ENCODE measurements at places on chromosomes 13 and 19.
A peak's percentile ranks its signal among the peaks of the same experiment; 100 is the strongest.

GRCh38 chr19:46607448-46607841, 6.3 kb downstream of the CALM3 start:
- DNase-seq: no peak

GRCh38 chr13:38262211-38262610, 87.4 kb upstream of the UFM1 start:
- DNase-seq: no peak

DNA sequence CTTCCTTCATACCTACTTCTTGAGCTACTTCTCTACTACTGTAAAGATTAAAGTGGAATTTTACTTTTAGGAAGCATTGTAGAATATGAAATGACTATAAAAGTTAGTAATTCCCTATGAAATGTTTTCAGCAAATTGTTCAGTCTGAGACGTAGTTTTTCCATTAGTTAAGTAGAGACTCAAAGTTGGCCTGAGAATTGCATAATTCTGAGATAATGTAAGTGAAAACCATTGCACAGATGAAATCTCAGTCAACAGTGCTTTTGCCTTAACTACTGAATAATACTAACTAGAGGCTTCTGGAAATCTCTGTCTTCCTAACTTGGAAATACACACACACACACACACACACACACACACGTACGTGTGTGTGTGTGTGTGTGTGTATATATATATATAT, 125.9 kb downstream of the FGF14 start:
- DNase-seq: no peak

- DNase-seq: no peak
These were observed 71.9 kb upstream of the ZNF724 start for GRCh38 chr19:23321953-23322549.

DNA sequence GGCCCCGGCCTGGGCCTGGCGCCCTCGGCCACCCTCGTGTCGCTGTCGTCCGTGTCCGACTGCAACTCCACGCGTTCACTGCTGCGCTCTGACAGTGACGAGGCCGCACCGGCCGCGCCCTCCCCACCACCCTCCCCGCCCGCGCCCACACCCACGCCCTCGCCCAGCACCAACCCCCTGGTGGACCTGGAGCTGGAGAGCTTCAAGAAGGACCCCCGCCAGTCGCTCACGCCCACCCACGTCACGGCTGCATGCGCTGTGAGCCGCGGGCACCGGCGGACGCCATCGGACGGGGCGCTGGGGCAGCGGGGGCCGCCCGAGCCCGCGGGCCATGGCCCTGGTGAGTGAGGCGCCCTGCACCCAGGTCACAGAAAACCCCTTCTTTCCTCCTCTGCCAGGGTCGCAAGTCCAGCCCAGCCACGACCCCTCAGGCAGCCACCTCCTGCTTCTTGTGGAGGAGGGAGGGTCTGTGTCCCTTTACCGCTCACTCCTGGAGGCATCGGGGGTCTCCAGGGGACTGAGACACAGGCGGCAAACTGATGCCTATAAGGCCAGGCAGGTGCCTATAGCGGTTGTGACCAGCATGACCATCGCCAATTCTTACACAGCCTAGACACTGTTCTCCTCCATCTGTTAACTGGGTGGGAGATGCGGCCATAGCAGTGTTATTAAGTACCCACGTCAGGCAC, 4.2 kb downstream of the TTC9B start:
- no peak for DNase-seq

- no peak for DNase-seq
These were observed 288.0 kb upstream of the MAB21L1 start for GRCh38 chr13:35764326-35765015.

DNA sequence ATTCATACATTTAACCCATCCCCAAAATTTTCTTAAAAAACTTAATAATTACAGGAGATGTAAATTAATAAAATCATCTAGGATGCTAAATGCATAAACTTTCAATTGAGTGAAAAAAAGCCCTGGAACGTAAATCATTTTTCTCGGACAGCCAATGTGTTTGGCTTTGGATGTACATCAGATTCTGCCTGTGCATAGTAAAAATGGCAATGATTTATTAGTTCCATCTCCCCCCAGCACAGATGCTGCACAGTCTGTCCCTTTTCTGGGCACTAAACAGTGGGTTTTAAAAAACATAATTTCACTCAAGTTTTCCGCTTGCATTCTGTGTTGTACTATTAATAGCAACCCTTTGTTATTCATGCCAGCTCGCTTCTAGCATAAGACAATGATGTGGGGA, 147.7 kb downstream of the TM9SF2 start:
- no peak for DNase-seq

- DNase-seq: no peak
These were observed 43.5 kb downstream of the ATP8A2 start for GRCh38 chr13:25415241-25415640.

DNA sequence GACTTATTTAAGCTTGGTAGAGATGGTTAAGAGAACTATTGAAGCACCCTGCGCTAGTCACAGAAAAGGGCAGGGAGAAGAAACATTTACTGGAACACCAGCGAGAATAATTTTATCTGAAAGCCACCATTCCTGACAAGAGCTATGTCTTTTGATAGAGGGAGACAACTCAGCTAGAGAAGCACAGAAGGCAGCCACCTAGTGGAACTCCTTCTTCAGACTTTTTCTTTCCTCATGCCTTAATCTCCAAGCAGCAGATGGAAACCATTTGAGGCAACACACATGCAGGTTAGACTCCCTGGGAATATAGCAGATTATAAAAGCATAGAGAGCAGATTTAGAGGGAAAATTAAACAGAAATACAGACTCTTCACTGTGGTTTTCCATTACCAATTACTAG, 813.4 kb downstream of the SLITRK6 start:
- DNase-seq: no peak

DNA sequence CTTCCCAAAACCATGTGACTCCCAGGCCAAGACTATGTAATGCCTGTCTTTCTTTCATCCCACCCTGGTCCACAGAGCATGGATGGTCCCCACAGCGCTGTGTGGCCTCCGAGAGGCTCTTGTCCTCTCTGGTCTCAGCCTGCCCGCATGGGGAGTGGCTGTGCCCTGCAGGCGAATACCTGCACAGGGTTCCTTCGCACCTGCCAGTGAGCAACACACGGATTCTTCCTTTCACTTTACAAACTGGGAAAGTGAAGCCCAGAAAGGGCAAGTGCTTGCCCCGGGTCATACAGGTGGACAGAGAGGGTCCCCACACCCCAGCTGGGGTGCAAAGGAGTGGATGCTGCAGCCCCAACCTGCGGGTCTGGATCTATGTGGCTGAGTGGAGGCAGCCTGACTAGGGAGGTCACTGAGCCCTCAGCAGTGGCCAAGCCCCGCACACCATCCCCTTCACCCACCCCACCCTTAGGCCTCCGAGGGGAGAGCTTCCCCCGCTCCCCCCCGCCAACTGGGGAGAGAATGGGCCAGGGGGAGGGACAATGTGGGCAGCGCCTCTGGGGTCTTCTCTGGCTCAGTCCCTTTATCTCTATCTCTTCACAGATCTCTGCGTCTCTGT, 747 bp upstream of the MARK4 start:
- DNase-seq: no peak

- DNase-seq: no peak
These were observed 1222.6 kb downstream of the EFNB2 start for GRCh38 chr13:105312906-105313305.

- peak; percentile 41 for DNase-seq
These were observed 123.1 kb downstream of the CDK8 start for GRCh38 chr13:26377038-26377437.

DNA sequence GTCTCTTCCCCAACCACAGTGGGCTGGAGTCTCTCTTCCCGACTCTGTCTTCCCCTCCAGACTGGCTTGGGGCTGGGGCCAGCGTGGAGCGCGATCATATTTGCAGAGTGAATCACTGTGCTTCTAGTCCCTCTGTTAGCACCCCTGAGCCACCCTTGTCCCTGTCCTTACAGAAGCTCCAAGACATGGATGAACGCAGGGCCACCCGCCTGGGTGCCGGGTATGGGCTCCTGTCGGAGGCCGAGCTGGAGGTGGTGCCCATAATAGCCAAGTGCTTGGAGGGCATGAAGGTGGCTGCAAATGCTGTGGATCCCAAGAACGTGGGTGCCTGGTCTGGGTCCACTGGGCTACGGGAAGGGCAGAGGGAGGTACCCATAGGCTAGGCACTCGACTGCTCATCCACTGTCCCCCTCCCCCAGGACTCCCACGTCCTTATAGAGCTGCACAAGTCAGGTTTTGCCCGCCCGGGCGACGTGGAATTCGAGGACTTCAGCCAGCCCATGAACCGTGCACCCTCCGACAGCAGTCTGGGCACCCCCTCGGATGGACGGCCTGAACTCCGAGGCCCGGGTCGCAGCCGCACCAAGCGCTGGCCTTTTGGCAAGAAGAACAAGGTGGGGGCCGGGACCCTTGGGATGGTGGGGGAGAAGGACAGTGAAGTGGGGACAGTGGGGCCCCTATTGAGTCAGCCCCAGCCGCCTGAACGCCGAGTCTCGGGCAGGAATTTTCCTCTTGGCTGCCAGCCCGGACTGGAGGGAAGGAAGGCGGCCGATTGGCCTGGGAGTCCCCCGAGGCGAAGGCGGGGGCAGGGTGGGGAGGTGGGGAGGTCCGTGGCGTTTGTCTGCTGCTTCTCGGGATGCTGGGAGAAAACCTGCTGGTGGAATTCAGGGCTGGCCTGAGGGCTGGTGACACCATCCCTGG, 5.2 kb downstream of the TRIP10 start:
- DNase-seq: no peak

DNA sequence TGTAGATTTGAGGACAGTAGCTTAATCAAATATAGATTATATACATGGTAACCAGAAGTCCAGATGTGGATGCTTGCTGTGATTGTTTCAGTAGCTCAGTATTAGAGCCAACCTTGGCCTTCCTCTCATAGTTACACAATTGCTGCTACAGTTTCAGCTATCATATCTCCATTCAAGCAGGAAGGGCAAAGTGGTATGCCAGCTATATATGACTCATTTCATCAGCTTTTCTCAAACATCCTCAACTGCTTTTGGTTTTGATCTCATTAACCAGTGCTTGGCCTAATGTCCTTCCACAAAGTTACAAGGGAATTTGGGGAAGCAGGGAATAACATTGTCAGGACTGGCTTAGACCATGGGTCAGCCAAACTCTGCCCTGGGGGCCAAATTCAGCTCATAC, 73.0 kb upstream of the MAB21L1 start:
- DNase-seq: no peak

DNA sequence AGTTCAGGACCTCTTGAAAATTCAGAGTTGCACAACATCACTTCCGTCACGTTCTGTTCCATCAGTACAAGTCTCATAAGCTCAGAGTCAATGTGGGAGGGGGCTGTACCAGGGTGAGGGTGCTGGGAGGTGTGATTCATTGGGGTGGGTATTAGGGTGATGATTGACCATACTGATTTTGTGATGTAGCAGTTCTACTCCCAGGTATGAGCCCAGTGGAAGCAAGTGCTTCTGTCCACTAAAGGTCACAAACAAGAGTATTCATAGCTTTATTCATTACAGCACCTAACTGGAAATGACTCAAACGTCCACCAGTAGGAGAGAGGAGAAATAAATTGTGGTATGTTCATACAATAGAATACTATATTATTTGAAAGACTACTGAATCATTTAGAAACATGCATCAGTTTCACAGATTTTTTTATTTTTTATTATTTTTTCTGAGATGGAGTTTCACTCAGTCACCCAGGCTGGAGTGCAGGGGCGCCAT, 12.1 kb upstream of the UPF3A start:
- DNase-seq: no peak

DNA sequence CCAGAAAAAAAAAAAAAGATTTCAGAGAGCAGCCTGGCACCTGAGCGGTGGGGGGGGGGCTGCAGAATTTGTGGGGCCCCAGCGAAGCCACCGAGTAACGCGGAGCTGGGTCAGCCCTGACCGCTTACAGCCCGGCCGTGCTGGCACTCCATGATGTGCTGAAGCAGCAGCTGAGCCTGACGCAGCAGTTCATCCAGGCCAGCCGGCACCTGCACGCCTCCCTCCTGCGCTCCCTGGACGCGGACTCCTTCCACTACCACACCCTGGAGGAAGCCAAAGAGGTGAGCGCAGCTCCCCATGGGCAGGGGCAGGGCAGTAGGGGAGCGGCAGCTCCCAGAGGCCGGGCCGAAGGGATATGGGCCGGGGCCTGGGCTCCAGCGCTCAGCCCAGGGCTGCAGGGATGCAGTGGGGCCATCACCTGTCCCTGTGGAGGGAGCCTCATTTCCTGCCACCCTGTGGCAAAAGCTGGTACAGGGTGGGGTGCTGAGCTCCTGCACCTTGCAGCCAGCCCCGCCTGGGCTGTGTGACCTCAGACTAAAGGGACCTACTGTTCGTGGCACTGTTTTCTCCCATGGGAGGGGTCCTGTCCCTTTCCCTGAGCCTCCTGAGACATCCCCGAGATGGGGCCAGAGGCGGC, 18.3 kb downstream of the C19orf44 start:
- no peak for DNase-seq

- no peak for DNase-seq
These were observed 696.2 kb upstream of the GPC6 start for GRCh38 chr13:92530364-92530763.

GRCh38 chr13:35332134-35332533, 144.4 kb downstream of the MAB21L1 start:
- no peak for DNase-seq

Measured in NCI-H526 (cell line).